ENCODE measurements at places on chromosomes 1 and 21.

- DNase-seq = peak; percentile 42
Measured at GRCh38 chr1:156154317-156154749, 948 bp downstream of the SEMA4A start.

DNA sequence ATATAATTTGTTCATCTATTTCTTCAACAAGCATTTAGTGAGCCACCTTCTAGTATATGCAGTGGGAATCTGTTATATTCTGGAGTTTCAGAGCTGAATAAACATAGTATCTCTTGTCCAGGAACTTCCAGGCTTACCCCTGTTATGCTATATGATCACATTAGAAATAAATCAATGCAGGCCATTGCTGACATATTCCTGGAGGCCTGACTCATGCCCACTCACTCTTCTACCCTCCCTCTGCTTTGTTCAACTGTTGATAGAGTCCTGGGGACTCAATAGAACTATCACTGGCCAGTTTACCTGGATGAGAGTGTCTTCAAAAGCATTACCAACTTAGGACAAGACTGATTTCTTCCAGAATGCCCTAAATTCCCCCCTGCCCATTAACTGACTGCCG, 29.3 kb upstream of the SRSF10 start:
- DNase-seq = no peak

GRCh38 chr1:152525080-152525641, 10.9 kb downstream of the CRCT1 start:
- no peak for DNase-seq

- DNase-seq = no peak
Measured at GRCh38 chr1:205330150-205330549, 8.6 kb upstream of the NUAK2 start.

- no peak for DNase-seq
Measured at GRCh38 chr1:62637392-62638105, 40.2 kb downstream of the ANGPTL3 start.

DNA sequence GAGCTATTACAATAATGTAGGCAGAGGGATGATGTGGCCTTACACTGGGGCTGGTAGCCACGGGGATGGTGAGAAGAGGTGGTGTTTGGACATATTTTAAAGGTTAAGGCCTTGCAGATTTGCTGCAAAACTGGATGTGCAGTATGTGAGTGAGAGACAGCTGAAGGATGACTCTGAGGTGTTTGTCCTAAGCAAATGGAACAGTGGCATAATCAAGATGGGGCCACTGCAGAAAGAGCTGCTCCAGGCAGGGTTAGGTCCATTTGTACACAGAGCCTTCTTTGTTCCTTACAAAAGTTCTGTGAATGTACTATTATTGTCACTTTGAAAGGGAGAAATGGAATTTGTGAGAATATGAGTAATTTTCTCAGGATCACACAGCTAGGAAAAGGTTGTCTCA, 220.4 kb upstream of the ZP4 start:
- no peak for DNase-seq

- no peak for DNase-seq
Measured at GRCh38 chr1:50656931-50657330, 233.7 kb upstream of the DMRTA2 start.

DNA sequence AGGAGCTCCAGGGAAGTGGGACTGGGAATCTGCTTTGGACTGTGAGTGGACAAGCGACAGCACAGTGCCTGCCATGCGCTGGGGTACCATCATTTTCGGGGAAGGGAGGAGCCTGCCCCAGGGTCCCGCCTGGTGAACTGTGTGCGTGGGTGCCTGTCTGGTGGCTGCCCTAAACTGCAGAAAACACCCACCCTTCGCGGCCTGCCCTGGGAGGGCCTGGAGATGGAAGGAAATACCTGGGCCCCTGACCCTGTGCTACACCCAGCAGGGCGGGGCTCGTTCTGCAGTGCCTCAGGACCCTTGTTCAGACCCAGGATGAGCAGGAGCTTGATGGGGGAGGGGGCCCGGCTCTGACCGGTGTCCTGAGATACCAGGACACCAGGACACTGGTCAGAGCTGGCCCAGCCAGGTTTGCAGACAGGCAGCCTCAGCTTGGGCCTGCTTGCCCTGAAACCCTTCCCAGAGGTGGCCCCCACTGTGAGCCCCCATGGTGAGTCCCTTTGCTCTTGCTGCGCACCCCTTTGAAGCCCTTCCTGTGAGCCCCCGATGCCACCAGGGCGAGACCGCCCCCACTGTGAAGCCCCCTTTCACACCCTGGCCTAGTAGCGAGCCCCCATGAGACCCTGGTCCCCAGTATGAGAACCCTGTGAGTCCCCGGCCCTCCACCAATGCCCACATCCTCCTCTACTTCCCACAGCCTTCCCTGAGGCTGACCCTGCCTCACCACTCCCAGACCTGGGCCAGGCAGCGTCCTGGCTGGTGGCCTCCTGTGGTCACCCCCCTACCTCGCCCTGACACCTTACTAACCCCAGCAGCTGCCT, 2.6 kb downstream of the GJC2 start:
- DNase-seq = no peak

DNA sequence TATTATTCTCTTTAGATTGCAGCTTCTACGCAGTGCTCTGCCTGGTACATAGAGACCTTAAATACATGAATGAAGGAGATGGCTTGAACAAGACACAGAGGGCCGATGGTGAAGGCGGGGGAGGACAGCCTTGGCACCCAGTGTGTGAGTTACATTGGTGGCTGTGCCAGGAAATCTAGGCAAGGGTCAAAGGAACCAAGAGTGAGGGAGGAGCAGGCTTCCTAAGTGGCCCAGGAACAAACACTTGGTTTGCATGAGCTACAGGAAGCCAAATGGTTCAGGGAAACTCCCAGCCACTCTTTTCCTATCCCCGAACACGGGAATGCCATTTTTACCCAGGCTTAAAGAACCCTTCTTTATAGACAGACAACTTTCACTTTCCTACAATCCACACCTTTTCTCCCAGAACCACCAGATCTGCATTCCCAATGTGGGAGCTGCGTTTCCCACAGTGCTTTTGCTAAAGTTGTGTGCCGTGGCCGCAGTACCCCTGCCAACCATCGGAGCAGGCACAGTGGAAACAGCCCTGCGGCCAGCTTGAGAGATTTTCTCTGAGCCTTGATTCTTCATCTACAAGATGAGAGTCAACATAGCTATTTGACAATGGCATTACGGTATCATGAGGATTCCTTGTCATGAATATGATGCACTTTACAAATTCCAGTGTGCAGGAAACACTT, 3.5 kb upstream of the CLEC20A start:
- DNase-seq = no peak

DNA sequence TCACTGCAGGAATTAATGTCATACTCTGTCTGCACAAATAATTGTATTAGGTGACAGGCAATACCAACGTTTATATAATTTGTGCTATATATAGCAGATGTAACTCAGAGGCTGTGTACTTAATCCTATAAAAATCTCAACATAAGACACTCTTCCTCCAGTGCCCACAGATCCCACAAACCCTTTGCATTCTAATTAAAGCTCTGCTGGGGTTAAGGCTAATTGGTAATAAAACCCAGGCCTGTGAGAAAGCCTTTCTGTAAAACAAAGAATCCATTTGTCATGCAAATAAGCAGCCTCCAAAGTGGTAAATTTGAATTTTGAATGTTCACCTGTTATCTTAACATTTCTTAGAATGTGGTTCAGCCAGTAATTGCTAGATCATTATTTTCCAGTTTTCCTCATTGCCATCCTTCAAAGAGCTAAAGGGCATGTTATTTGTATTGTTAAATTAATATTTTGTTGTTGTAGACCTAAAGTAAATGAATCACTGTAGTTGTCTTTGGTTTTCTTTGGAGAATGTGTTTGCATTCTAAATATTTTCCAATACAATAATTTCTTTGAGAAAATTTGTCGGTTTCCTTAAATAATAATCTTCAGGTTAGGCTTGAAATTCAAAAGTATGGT, 46.3 kb upstream of the PRDX6 start:
- no peak for DNase-seq

GRCh38 chr1:172466795-172467407, 23.0 kb upstream of the PIGC start:
- DNase-seq = no peak

- peak; percentile 60 for DNase-seq
Measured at GRCh38 chr1:61244114-61244513, 161.8 kb downstream of the NFIA start.

- peak; percentile 68 for DNase-seq
Measured at GRCh38 chr1:153805042-153805745, 30.0 kb downstream of the SLC27A3 start.

GRCh38 chr1:26391450-26391849, 18.9 kb upstream of the ZNF683 start:
- DNase-seq = peak; percentile 34

GRCh38 chr21:39281207-39281606, 32.2 kb downstream of the BRWD1 start:
- no peak for DNase-seq

- DNase-seq = peak; percentile 87
Measured at GRCh38 chr1:204213668-204214662, at the start of gene GOLT1A. Gene GOLT1A (minus strand): TSS chr1:204213988. CDS start chr1:204213906, 82 bp downstream.

- DNase-seq = no peak
Measured at GRCh38 chr1:38289034-38289433, 242.4 kb upstream of the POU3F1 start.

DNA sequence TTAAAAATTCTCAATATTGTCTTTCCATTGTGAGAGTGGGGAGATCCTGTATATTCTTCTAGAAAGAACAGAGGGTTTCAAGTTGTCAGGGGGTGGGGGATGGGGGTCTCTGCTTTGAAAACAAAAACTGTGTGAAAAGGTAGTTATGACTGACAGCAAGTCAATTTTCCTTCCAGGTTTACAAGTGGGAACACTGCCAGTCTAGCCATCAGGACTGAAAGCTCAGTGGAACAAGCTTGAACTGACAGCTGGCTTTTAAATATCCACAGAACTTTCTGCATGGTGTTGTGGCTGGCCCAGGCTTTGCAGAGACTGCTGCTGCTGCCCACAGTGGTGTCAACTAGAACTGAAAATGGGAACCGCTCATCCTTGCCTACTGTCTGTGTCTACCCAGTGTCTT, 162.6 kb downstream of the TNR start:
- DNase-seq = no peak

DNA sequence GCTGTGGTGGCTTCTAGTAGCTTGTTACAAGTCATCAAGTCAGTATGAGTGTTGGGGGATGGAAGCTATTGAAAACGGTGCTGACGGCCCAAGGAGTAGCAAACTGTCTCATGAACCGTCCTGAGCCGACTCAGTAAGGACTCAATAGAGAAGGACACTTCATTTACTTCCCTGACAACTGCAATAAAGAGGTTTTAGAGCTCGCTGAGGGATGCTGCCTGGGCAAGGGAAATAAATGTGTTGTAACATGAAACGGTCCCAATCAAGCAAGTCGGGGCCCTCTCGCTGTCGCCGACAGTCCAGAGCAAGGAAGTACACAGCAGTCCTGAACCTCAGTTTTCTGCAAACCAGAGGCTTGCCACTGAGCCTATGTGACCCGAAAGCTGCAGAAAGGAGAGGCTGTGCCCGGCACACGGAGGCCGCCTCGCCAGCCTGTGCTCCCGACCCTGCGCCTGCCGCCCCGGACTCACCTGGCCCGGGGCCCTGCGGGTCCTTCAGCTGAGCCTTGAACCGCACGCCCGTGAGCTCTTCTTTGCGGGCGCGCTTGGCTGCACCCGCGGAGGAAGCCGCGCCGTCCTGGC, 423 bp downstream of the URB1 start:
- DNase-seq = no peak

DNA sequence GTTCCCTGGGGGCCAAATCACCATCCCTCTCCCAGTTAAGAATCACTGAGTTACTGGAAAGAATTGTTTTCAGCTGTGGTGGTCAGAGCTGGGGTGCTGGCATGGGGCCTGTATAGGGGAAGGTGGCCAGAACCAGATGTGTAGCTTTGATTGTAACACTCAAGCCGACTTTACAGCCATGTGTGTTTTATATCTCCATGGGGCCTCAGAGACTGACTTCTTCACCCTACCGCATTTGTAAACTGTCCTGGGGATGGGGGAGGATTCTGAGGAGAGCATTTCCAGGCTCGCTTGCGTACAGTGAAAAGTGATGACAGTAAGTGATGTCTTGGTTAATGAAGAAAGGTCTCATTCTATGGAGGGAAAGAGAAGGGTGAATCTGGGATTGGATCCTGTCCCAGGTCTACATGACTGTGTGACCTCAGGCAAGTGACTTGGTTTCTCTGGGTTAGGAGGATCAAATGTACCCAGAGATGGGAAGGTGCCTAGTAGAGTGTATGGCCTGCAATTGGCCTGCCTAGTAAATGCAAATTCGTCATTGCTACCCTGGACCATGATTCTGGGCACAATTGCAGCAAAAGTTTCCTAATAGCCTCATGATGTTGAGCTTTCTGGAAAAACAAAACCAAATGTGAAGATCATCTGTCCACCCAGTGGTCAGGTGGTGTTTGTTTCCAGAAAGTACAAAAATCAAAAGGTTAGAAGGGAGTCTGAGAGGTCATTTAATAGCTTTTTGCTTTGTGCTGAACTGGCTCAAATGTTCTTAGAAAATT, 49.7 kb upstream of the RCC2 start:
- no peak for DNase-seq

DNA sequence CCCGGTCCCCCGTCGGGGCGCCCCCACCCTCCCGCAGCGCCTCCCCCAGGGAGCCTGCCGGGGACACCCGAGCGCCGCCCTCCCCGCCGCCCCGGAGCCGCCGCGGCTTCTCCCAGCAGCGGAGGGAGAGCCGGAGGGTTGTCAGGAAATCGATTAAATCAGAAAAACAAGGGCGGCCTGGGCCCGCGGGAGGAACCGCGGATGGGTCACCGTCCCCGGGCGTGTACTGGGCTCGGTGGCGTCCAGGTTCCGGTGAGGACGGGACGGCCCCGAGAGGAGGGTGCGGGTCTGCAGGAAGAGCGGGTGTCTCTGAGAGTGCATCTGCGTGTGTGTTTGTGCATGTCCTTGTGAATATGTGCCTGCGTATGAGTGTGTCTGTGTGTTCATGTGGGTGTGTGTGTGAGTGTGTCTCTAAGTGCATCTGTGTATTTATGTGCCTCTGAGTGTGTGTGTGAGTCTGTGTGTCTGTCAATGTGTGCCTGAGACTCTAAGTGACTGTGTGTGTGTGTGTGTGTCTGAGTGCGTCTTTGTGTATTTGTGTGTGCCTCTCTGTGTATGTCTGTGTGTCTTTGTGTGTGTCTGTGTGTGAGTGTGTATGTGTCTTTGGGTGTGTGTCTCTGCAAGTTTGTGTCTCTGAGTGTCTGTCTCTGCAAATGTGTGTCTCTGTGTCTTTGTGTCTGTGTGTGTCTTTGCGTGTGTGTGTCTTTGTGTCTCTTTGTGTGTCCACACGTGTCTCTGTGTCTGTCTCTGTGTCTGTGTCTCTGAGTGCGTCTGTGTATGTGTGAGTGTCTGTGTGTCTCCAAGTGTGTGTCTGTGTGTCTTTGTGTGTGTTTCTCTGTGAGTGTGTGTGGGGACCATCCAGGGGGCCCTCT, 1.1 kb downstream of the SPSB1 start:
- DNase-seq = no peak

- peak; percentile 42 for DNase-seq
Measured at GRCh38 chr1:221440658-221441057, 301.2 kb downstream of the DUSP10 start.

Measured in Ammon's horn (tissue), 1 donor.